Stimulated activated CD4-positive, alpha-beta T cell treated with anti-CD3 and anti-CD28 coated beads, Interleukin-12 subunit alpha, Interleukin-12 subunit beta, amount 100 ng/mL, for 48 hours (primary cell): ENCODE measurements at places on chromosomes 6 and 20.

- no peak for DNase-seq
These were observed 41.8 kb downstream of the KCNS1 start for GRCh38 chr20:45059022-45059728.

GRCh38 chr6:24430086-24430485 lies 27.4 kb downstream of the MRS2 start:
- no peak for DNase-seq

- peak; percentile 25 for DNase-seq
These were observed 280.3 kb downstream of the CDC5L start for GRCh38 chr6:44667668-44668390.

DNA sequence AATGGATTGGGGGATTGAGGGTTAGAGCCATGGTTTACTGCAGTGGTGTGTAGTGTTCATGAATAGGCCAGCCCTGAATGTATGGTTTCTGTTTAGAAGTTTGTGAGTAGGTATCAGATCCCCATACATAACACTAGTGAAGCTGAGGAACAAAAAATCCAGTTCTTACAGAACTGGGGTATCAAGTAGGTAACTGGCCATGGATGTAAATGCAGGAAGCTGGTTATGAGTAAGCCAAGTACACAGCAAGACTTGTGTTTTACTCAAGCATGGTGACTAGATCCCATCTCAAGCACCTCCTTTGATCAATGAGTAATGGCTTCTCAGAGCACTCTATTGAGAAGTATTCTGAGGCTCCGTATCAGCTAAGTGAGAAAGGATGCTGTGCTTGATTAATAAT lies 613.7 kb upstream of the FLRT3 start:
- no peak for DNase-seq

DNA sequence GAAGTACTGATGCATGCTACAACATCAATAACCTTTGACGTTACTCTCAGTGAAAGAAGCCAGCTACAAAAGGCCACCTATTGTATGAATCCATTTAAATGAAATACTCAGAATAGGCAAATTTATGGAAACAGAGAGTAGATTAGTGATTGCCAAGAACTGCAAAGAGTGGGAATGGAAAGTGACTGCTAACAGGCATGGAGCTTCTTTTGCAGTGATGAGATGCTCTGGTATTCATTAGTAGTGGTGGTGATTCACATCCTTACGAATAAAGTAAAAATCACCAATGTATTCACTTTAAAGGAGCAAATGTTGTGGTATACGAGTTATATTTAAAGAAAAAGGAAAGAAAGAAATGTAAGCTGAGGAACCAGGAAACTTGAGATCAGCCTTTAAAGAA lies 126.8 kb upstream of the SAMD5 start:
- DNase-seq, result no peak

- no peak for DNase-seq
These were observed 4.9 kb downstream of the SCML4 start for GRCh38 chr6:107819217-107819616.

GRCh38 chr6:25058441-25058840 lies 122.7 kb upstream of the RIPOR2 start:
- no peak for DNase-seq
